ENCODE measurements at places on chromosomes 7 and 10.

DNA sequence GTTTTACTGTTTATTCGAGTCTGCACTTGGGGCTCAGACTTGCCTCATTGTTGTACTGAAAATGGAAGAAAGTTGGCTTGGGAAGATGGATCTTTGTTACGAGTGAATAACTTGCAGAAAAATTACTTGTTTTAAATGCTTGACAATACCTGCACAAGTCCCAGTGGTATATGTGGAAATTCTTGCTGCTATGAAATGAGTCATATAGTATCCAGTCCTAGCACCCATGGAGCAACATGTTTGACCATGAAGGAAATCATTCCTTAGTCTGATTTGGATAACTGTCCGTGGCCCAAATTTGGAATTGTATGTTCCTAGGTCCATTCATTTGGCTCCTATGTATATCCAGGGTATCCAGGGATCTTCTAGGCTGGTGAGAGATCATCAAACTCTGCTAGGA lies 1096.8 kb downstream of the KCNMA1 start:
- no peak for DNase-seq

- no peak for DNase-seq
Observed at GRCh38 chr7:148901178-148901577, 17.1 kb upstream of the EZH2 start.

DNA sequence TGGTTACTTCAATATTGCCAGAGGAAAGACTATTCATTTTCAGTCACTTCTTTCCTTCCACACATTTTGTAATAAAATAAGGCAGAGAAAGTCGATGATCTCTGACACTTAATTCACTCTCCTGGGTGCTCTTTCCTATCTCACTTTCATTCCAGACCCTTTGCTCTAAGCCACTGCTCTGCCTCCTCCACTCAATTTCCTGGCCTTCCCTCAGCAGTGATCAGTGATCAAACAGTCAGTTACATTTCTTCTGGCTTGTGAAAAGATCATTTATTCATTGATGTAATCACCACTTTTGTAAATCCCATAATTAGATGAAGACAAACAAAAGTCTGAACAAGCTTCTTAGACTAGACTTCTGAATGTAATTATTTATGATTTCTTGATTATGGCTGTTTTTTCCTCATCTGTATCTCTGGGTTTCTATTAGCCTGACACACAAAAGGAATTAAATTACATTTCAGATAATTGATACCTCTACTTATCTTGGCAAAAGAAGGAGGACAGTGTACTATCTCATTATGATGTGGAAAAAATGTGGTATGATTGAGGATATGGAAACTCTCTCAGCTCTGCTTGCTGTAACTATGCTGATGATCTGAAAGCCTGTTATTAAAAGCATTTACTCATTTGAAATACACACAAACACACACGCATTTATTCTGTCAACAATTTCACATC lies 1102.3 kb downstream of the GRM8 start:
- no peak for DNase-seq

DNA sequence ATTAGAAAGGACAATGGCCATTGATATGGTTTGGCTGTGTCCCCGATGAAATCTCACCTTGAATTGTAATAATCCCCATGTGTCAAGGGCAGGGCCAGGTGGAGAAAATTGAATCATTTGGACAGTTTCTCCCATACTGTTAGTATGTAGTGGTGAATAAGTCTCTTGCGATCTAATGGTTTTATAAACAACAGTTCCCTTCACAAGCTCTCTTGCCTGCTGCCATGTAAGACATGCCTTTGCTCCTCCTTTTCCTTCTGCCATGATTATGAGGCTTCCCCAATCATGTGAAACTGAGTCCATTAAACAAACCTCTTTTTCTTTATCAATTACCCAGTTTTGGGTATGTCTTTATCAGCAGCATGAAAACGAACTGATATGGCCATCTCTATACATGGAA lies 302.7 kb downstream of the SFMBT2 start:
- DNase-seq, result no peak

- peak; percentile 67 for DNase-seq
Observed at GRCh38 chr7:103691291-103691690, 245.3 kb upstream of the SLC26A5 start.

GRCh38 chr10:112510384-112510783 lies 63.4 kb downstream of the VTI1A start:
- no peak for DNase-seq

GRCh38 chr10:88705958-88706357 lies at the start of gene LIPK:
Gene LIPK (plus strand): TSS chr10:88706249. CDS start chr10:88724544, 18,295 bp downstream.
- DNase-seq, result no peak

GRCh38 chr10:70122742-70123141 lies 9.9 kb downstream of the AIFM2 start:
- DNase-seq, result no peak

DNA sequence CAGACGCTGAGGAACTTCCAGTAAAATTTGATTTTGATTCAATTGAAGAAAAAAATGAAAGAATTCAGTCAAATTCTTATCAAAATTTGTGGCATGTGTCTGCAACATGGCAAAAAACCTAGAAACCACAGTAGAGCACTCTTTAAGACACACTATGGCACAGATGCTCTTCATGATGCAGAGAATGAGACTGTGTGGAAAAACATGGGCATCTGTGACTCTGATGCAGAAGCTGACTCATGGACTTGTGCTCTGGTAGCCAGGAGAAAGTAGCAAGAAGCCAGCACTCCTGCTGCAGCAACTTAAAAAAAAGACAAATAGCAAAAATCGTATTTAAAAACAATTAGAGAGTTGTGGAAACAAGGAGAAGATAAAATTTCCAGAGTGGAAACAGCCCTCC lies 8.9 kb upstream of the KCNK18 start:
- no peak for DNase-seq

DNA sequence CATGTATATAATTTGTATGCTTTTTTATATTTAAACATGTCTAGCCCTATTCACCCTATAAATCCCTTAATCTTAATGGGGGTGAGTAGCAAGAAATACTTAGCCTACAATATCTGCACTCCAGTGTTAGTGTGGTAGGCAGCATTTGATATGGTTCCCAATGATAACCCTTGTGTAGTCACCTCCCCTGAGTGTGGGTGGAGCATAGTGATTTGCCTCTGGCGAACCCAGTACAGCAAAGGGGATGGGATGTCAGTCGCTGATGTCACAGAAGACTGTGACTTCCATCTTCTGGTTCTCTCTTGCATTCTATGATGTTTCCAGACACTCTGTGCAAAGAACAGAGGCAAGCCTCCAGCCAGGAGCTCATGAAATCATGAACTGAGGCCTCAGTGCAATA lies 211.2 kb downstream of the CRPPA start:
- no peak for DNase-seq

DNA sequence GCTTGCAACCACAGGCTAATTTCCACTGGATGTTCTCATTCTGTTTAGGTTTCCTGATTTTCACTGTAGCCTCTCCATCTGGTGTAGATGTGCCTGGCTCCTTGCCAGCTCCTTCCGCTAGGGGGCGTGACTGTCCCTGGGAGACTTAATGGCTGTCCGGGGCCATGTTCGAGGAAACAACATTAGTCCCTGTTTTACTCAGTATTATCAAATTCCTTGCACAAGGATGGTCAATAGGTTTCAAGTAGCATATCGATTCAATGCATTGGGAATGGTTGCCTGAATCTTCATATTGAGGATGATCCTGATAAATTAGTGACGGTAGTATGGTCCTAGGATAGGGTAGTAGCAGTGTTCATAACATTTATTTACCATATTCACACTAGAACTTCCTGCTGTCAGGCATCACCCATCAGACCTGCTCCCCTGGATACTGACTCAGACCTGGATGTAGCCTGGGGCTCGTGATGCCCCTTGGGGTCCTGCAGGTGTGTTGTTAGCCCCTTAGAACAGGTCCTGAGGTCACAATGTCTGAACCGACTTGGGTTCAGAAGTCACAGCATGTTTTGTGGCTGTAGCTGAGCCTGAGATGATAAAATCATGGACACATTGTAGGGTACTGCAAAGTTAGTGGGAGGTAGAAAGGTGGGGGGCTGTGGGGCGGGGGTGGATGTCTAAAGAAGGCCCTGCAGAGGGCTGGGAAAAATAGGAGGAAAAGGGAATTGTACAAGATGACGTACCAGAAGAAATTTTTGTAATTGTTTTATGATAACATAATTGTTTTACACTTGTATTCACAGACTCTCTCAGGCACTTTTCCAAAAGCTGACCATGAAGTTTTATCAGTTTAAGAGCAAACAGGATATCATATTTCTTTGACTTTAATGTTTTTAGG lies 8.9 kb upstream of the EXOC6 start:
- DNase-seq, result no peak

DNA sequence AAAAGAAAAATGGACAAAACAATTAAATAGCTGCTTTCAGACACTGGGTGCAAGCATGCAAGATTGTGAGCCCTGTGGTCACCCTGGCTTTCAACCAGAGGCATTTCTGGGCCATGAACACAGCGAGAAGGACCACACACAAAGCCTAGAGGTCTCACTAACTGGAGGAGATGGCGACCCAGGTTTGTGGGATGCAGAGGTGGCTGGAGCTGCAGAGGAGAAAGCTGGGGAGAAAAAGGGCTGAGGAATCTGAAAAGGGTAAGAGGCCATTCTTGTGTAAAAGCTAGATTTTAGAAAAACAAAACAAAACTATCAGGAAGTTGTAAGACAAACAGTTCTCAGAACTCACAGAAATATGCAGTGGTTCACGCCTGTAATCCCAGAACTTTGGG lies 30.1 kb upstream of the PTPRN2 start:
- DNase-seq, result no peak

All from NCI-H774 (cell line).